ENCODE measurements at places on chromosomes 3 and 15.

GRCh38 chr15:57797110-57797509 is 90.6 kb downstream of the POLR2M start:
- DNase-seq, result no peak

GRCh38 chr15:71079208-71080044 is 35.8 kb upstream of the THSD4 start:
- DNase-seq, result no peak

GRCh38 chr3:128481438-128481942 is 11.5 kb downstream of the GATA2 start:
- DNase-seq, result no peak

DNA sequence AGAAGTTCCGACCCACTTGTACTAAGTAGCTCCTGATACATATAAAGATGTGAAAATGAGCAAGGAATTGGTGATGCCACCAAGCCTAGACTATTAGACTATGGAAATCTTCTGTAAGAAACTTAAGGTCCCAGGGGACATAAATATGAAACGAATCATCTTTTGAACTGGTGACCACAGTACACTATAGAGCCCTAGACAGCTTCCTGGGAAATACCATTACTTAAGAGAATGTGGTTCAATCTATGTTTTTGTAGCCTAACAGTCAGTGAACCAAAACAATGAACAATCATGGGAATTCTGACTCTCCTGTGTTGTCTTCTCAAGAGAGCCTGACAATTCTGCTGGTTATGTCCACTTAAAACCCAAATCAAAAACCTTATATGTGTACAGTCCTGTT is 191.6 kb downstream of the GREM1 start:
- DNase-seq, result no peak

DNA sequence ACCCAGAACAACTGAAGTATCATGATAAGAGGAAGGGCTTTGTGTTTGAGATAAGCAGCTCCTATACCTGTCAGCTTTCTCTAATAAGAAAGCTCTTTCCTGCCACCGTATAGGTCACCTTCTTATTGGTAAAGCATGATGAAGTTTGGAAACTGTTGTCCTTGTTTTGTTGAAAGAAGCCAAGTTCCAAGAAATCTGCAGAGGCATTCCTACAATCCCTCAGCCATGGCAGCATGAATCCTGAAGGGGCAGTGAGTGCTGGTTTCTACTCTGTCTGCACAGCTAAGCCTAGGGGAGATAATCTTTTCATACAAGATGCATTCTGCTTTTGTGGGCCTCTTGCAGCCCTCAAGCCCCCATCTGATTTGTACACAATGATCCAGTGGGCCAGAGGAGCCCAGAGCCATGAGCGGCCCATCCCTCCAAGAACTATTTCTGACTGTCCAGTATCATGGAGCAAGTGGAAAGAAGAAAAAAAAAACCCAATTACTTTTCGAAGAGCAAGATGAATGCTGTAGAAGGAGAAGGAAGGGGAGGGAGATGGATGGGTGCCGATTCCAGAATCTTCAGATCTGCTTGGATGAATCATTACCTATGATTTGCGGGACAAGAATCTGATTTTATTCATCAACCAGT is 1.9 kb upstream of the THBS1 start:
- DNase-seq, result peak; percentile 1

- no peak for DNase-seq
These were observed 19.8 kb downstream of the CFAP92 start for GRCh38 chr3:128973988-128974564.

DNA sequence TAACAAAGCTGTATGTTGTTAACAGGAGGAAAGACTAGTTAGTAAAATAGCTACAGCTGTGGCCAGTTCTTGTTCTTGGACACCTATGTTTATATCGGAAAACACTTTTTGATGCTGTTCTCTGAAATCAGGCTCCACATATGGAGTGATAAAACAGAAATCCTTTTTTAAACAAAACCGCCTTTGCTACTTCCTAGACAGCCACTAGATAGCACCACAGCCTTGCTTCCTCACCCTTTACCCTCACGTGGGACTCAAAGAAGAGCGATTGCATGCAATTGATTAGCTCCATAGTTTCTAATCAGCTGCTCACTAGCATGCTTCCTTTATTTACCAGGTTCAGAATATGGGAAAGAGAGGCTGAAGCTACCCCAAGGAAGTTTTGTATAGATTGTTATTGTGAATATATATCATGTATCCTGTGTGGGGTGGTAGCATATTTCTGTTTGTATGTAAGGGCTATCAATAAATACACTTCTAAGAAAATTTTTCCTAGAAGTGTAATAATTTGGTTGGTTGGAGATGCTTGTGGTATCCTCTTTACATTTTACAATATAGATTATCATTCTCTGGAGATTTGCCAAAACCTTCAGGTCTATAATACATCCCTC is 4.3 kb upstream of the MTFMT start:
- DNase-seq, result peak; percentile 29

GRCh38 chr3:16670191-16670590 is 65.0 kb upstream of the DAZL start:
- DNase-seq, result no peak

GRCh38 chr3:72615776-72616175 is 232.5 kb downstream of the SHQ1 start:
- DNase-seq, result no peak

Measured in NCI-H345 (cell line).